ENCODE measurements at places on chromosomes 6 and 20.

DNA sequence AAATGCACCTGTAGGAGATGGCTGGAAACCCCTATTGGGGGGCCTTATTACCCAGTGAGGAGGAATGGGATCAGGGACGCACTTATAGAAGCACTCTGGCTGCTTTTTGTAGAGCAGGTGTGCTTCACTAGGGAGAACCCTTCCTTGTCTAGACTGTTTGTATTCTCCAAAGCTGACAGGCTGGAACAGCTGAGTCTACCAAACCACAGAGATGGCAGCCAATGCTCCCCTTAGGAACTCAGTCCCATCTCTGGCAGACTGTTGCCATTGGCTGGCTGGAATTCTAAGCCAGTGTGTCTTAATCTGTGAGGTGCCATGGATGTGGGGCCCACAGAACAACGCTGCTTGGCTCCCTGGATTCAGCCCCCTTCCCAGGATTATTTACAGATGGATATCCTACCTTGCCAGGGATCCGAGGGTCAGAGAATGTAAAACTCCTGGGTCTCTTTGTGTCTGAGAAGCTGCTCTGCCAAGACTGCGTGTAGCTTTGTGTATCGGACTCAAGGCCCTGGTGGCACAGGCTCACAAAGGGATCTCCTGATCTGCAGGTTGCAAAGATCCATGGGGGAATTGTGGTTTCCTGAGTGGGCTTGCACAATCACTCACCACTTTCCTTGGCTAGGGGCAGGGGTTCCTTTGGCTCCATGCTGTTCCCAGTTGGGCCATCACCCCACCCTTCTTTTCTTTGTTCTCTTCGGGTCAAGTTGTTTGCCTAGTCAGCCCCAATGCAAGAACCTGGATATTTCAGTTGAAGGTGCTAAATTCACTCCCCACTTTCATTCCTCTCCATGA lies 26.1 kb downstream of the C6orf52 start:
- DNase-seq: no peak

GRCh38 chr6:25670793-25671513 lies 18.9 kb downstream of the SCGN start:
- DNase-seq: no peak

DNA sequence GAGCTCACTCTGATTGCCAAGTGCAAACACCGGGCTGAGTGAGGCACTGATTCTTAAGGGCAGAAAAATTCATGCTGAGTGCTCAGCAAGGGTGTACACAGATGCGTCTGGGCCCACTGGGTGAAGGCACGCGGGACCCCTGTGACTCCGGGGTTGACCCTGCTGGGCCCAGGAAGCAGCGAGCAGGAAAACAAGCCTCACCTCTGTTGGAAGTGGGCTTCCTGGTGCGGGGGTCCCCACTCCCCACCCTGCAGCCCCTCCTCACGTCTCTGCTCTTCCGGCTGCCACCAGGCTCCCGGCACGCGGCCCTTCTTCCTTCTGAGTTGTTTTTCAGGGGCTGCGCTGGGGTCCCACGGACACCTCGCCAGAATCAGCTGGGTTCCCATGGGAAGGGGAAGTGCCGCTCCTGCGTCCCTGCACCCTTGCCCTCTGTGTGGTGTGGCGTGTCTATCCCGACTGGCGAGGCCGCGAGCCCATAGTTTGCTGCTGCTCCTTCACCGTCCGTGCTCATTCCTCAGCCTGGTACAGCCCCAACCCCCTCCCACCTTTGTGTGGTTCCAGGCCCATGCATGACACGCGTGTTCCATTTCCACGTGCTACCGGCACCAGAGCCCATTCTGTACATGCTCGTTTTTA lies 80.6 kb upstream of the BHLHE23 start:
- DNase-seq: no peak

DNA sequence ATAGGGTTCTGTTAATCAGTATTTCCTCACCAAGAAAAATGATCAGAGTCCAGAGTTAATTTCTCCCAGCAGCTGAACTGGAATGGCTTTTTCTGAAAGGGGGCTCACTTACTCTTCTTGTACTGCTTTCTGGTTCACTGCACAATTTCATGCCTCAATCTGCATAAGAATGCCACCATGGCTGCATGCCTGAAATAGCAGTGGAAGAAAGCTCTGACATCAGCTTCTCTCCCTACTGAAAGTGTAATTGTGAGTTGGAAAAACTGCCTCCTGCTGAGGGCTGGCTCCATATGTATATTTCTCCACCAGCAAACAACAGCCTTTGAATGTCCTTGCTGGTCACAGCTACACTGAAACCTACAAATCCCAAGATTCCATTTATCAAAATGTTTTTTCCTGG lies 1027.2 kb upstream of the GJE1 start:
- no peak for DNase-seq

DNA sequence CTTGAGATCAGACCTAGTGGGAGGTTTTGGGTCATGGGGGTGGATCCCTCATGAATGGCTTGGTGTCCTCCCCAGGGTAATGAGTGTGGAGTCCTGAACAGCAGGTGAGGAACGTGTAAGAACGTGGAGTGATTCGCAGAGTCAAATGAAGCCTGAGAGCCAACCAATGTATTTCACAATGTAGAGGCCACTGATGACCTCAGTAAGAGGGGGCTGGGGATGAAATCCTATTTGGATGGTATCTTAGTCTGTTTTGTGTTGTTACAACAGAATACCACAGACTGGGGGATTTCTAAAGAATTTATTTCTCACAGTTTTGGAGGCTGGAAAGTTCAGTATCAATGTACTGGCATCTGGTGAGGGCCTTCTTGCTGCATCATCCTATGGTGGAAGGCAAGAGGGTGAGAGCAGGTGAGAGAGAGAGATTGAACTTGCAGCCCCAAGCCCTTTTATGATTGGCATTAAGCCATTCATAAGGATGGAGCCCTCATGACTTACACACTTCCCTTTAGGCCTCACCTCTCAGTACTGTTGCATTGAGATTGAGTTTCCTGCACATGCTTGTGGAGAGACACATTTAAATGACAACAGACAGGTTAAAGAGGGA lies 47.3 kb upstream of the HIVEP1 start:
- DNase-seq: no peak

- no peak for DNase-seq
These were observed 806 bp downstream of the HLA-DOB start for GRCh38 chr6:32815996-32816395.

GRCh38 chr6:43221046-43221972 lies 8.0 kb downstream of the DNPH1 start:
- no peak for DNase-seq
